ENCODE measurements at places on chromosomes 2 and 18.

- ATAC-seq: no peak
Measured at GRCh38 chr2:11865805-11866204, 119.4 kb downstream of the LPIN1 start.

- ATAC-seq: no peak
Measured at GRCh38 chr2:54081574-54081973, 33.8 kb upstream of the ACYP2 start.

DNA sequence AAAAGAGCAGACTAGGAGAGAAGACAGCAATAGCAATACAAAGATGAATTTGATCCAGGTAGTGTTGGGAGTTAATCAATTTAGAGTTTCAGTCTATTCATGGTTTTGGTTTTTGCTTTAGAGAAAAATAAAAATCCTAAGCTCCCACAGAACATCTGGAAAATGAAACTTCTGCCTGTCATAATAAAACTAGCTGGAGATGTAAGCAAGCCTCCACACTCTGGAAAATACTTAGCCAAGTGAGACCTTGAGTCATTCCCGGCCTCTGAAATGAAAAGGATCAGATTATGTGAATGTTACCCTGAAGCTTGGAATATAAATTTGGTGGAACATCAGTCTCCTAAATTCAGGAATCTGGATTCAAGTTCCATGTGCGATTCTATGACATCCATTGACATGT lies 485.6 kb upstream of the SPRED2 start:
- ATAC-seq: no peak

DNA sequence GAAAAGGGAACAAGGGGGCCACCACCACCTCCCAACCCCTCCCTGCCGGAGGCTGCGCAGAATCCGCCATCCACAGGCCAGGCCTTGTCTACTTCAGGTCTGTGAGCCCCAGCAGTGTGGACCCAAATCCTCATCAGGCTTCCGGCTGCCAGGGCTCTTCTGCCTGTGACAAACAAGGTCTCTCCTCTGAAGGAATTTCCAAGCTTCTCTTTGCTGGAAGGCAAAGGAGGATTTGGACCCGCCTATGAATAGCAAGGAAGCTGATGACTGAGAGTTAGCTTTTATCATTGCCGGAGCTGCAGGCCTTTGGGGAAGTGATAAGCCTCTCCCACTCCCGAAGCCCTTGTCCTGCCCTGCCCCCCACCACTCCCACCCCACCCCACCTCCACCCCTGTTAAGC lies 93.7 kb upstream of the SH3BP4 start:
- no peak for ATAC-seq

GRCh38 chr2:138267161-138267901 lies 234.2 kb upstream of the SPOPL start:
- ATAC-seq: peak; percentile 89

DNA sequence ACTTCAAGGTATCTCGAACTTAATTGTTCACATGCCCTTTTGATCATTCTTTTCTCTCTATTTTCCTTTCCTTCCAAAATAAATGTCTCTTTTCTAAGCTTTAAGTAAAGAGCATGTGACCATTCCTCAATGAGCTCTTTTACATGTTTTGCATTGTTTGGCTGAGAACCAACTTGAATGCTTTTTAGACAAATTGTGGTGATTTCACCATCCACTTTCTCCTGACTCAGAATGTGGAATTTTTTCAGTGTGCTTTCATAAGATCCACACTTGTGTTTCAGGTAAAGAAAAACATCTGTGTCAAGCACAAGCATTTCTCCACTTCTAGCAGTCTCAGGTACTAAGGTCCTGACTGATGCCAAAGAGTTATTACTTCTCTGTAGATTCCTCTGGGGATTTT lies 10.7 kb downstream of the RBM43 start:
- ATAC-seq: peak; percentile 46

DNA sequence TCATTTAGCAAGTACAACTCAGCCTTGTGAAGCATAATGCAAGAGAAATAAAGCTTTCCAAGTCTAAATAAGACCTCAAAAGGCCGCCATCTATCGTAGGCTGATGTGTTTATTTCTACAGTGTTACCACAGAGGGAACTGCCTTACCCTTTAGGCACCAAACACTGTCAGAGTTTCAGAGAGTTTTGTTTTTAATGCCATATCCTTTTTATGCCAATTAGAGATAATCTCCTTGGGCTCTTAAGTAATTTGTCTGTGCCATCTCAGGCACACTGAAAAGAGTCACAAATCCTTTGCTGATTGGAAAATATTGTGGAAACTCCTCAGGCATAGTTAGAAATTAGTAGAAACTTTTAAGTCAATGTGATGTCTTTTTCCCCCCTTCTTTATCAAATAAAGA lies 797.1 kb downstream of the SLC4A3 start:
- ATAC-seq: no peak

DNA sequence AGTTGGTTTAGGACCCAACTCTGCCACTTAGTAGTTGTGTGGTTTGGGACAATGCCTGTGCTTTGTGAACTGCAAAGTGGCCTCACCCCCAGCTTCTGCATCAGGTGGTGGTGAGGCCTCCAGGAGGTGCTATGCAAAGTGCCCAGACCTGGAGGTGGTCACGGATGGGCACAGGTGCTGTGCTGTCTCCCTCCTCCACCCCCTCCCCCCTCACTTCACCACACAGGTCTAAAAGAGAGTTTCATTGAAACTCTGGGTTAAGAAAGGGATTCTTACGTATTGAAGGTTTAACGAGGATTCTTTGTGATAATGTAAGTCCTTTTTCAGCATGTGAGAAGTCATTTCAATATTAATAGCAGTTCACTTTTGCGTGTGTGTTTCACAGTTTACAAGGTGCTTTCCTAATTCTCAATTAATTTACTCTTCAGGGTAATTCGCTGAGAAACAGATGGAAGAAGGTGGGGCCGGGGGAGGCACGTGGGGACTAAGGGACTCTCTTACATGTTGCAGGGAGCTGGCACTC lies 369.9 kb downstream of the LPIN1 start:
- ATAC-seq: no peak

DNA sequence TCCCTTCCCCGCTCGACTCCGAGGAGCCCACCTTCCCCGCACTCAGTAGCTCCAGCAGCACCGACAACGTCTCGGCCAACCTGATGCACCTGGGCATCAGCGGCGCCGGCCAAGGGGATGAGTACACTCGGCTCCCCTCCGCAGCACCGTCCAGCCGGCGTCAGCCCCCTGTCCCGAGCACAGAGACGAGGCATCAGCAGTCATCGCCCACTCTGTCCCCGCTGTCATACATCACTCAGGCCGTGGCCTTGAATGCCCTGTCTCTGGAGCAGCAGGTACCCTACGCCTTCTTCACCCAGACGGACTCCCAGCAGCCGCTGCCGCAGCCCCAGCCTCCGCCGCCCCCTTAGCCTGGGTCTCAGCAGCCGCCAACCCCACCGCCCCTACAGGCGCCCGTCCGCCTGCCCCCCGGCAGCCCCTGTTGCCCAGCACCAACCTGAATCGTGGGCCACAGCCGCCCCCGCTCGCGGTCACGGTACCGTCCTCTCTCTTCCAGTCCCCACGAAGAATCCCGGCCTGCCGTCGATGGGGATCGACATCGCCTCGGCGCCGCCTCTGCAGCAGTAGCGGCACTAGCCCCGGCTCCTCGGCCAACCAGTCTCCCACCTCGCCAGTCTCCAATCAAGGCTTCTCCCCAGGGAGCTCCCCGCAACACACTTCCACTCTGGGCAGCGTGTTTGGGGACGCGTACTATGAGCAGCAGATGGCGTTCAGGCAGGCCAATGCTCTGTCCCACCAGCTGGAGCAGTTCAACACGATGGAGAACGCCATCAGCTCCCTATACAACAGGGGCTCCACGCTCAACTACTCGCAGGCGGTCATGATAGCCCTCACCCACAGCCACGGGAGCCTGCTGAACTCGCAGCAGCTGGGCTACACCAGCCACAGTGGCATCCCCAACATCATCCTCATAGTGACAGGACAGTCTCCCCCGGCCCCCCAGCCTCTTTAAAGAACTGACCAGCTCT lies 1195.9 kb upstream of the CHAC2 start:
- no peak for ATAC-seq

DNA sequence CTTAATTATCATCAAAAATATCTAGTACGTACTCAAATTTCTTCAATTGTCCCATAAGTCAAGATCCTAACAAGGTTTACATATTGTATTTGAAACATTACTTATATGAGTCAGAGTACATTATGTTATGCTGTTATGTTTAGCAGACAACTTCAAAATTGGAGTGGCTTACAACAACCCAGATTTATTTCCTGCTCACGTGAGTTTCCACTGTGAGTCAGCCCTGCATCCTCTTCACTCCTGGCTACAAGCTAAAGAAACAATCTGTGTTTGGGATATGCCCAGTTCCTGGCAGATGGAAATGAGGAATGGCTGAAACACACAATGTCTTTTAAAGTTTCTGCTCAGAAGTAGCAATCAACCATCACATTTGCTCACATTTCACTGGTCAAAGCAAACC lies 31.5 kb upstream of the TANC1 start:
- peak; percentile 98 for ATAC-seq

- ATAC-seq: no peak
Measured at GRCh38 chr2:96550787-96551604, 14.4 kb downstream of the ARID5A start.

DNA sequence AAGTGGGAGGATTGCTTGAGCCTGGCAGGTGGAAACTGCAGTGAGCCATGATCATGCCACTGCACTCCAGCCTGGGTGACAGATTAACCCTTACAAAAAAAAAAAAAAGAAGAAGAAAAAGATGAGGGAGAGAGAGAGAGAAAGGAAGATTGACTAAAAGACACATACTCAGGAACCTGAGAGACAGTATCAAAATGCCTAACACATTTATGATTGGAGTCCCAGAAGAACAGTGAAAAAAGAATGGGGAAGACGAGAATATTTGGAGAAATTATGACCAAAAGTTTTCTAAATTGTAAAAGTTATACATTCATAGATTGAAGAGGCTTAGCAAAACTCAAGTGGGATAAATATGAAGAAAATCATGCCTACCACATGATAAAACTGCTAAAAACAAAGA lies 19.9 kb upstream of the SPATS2L start:
- no peak for ATAC-seq

DNA sequence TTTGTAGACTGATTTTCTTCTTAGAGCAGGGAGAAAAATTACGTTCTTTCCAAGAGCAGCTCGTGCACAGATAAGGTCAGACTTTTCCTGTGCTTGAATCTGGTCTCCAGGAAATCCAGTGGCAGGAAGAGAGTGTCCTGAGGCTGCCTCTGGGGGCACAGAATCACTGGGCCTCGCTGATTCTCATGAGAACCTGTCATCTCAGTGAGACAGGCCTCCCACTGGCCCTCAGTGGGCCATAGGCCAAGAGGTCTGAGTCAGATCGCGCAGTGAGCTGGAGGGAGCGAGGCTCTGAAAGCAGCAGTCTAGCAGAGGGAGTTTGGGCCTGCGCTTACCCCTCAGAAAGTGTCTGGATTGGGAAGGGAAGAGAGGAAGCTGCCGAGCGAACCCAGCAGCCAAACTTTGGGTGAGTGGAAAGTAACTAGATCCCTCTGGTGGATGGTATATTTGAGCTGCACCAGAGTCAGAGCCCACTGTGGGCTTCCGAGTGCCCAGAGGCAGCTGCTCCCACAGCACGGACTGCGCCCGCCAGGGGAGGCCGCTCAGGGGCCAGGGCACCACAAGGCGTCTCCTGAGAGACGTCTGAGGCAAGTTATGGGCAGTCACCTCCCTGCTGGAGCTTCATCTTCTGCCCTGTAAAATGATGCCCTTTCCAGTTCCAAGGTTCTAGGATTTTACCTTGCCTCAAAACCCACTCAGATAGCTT lies 8.2 kb downstream of the GDF7 start:
- ATAC-seq: peak; percentile 89

- no peak for ATAC-seq
Measured at GRCh38 chr2:100250645-100251044, 71.7 kb downstream of the LONRF2 start.

DNA sequence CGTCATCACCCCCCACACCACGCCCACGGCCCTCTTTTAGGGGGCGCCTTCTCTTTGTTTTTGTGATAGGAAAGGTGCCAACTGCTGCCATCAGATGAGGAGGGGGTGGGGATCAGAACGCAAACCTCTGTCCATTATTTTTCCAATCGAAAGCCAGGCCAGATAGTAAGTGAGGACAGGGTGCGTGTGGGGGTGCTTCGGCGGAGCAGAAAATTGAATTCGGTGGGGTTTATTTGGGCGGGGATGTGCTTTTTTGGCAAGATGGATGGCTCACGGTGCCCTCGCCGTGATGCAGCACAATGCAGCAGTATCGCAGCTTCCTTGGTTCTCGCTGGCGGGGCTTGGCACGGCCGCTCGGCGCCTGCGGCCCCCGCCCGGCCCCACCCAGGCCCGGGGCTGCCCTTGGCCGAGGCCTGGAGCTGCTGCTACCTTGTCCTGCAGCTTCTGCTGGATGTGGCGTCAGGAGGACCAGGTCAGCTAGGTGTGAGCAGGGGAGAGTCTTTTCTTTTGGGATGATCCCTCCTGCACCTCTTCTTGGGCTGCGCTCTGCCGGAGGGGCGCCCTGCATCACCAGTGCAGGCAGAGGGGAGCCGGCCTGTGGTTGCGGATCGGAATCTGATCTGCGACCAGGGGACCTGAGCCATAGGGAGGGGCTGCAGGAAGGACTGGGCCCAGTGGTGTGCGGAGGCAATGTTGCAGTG lies 1.3 kb downstream of the SPTBN1 start:
- peak; percentile 41 for ATAC-seq

GRCh38 chr2:107807988-107808387 lies 18.7 kb upstream of the RGPD4 start:
- no peak for ATAC-seq

DNA sequence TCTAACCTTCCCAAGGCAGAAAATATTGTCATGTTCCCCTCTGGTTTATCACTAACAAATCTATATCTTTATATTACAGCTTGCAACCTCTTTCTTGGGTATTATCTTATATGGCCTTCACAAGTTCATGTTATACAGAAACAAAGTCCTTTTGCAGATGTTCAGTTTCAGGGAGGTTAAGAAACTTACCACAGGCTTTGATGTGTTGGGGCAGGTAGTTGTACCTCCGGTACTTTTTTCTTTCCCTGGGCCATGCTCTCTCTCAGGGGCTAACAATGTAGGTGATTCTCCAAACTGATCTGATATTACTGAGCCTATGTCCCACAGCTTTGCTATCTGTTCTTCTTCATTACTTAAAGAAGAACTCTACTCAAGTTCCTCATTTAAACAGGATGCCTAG lies 548.9 kb upstream of the SYT4 start:
- ATAC-seq: no peak

GRCh38 chr2:240325016-240326007 lies 110.2 kb upstream of the GPC1 start:
- ATAC-seq: no peak

- ATAC-seq: no peak
Measured at GRCh38 chr2:128686881-128687555, 368.4 kb upstream of the HS6ST1 start.

- ATAC-seq: no peak
Measured at GRCh38 chr2:190352668-190353536, 9.5 kb downstream of the INPP1 start.

- ATAC-seq: peak; percentile 47
Measured at GRCh38 chr2:39583781-39584180, 81.9 kb upstream of the TMEM178A start.

GRCh38 chr2:240893363-240893844 lies 2.6 kb downstream of the MAB21L4 start:
- peak; percentile 55 for ATAC-seq

GRCh38 chr2:23449831-23450331 lies 64.9 kb downstream of the KLHL29 start:
- no peak for ATAC-seq
